ENCODE measurements at places on chromosomes 6 and 20.

DNA sequence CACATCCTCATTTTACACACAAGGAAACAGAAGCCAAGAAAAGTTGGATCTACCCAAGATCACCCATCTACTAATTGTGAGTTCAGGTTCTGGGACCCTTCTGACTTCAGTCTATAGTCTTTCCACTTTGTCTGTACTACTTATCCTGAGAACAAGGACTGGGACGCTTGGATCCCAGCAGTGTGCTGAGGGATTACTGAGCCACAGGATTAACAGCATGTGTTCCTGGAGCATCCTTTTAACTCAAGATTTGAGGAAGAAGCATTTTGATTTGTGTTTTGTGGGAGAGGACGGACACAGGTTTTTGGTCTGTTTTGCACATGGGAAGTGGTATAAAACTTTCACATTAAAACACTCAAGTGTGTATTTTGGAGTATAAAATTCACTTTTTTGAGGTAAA is 4.4 kb downstream of the ENPP4 start:
- DNase-seq, result no peak

DNA sequence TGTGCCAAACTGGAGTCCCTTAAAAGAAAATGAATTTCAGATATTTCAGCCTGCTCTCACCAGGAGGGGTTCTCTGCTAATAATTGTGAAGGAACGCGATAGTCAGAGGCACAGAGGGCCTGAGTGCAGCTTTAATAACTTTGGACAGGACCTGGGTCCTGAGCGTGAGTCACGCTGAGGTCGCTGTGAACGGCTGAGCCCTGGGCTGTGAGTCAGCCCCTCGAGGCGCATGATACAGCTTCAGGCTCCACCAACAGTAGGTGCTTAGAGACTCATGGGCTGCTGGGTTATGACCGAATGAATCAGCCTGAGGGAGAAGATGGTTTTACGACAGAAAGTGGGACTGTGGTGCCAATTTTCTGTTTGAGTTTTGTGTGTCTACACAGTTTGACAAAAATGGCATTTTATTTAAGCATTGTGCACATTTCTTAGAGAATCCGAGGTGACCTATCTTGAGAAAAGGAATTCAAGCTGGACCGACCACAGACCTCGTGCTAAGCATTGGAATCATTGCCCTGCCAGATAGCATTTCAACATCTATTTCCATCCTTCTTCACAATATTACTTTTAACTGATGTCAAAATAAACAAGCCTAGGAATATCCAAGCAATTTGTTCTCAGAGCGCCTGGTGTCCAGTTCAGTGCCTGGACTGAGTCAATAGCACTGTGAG is 183.0 kb downstream of the THBS2 start:
- DNase-seq, result peak; percentile 73

DNA sequence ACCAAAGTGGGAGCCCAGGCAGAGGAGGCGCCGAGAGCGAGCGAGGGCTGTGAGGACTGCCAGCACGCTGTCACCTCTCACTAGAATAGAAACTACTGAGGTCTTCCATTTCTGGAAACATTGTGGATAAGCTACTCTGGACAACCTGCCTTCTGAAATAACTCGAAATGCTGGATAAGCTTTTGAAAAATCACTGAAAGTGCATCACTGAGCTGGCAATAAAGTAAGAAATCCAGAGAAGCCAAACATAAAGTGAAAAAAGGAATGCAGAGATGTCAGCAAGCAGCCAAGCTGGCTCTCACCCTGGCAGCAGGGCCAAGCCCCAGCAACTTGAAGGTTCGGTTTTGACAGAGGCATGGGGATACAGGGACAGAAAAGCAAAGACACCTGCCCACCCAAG is 59.2 kb upstream of the MYLIP start:
- no peak for DNase-seq

DNA sequence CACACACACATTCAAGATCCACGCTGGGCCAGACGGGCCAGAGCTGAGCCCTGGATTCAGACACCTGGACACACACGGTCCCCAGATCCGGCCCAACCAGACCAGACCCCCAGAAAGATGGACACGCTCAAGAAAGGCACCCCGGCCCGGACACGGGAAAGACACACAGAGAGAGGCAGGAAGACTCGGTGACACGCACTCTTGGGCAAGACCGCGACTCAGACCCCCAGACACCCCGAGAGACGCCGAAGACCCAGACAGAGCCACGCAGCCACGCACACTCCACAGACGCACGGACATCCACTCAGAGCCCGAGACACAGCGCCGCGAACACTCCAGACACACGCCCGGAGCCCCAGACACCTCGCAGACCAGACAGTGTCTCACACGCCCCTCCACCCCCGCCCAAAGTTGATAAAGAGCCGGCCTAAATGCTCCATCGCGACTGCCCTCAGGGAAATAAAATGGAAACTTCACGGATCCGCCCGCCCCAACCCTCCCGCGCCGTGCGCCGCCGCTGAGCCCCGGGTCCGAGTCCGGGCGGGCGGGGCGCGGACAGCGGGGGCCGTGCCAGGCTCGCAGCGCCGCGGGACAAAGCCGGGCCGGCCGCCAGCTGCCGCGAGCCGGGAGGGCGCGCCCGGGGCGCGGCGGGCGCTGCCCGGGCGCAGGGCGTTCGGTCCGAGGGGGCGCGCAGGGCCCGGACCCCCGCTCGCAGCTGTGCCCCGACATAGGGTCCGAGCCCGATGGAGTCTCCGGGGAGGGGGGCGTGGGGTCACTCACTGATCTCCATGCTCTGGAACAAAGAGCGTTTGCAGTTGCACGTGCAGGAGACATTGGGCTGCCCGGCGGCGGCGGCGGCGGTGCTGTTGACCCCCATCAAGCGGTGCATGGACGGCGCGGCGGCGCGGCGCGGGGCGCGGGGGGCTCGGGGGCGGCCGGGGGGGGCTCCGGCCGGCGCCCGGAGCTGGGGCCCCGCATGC is 831 bp downstream of the PMEPA1 start:
- DNase-seq, result no peak

DNA sequence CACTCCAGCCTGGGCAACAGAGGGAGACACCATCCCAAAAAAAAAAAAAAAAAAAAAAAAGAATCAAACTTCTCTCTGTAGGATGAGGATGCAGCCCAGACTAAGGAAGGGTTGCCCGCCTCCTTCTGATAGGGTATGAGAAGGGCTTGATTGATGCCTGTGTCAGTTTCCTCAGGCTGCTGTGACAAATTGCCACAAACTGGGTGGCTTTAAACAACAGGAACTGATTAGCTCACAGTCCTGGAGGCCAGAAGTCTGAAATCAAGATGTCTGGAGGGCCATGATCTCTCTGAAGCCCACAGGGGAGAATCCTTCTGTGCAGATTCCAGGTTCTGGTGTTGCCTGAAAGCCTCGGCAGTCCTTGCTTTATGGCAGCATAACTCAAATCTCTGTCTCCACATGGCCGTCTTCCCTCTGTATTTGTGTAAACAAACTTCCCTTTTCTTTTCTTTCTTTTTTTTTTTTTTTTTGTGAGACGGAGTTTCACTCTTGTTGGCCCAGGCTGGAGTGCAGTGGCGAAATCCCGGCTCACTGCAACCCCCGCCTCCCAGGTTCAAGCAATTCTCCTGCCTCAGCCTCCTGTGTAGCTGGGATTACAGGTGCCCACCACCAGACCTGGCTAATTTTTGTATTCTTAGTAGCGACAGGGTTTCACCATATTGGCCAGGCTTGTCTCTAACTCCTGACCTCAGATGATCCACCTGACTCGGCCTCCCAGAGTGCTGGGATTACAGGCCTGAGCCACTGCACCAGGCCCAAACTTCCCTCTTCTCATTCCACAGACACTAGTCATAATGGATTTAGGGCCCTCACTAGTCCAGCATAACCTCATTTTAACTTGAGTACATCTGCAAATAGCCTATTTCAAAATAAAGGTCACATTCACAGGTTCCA is 11.2 kb upstream of the CDK19 start:
- DNase-seq, result no peak

GRCh38 chr6:129778793-129779192 is 68.8 kb upstream of the ARHGAP18 start:
- DNase-seq, result no peak

- no peak for DNase-seq
These were observed 42.3 kb upstream of the TRERF1 start for GRCh38 chr6:42493914-42494539.

GRCh38 chr6:76677017-76677416 is 604.6 kb upstream of the IMPG1 start:
- no peak for DNase-seq

- DNase-seq, result no peak
These were observed 108.2 kb downstream of the PLG start for GRCh38 chr6:160810238-160810637.

DNA sequence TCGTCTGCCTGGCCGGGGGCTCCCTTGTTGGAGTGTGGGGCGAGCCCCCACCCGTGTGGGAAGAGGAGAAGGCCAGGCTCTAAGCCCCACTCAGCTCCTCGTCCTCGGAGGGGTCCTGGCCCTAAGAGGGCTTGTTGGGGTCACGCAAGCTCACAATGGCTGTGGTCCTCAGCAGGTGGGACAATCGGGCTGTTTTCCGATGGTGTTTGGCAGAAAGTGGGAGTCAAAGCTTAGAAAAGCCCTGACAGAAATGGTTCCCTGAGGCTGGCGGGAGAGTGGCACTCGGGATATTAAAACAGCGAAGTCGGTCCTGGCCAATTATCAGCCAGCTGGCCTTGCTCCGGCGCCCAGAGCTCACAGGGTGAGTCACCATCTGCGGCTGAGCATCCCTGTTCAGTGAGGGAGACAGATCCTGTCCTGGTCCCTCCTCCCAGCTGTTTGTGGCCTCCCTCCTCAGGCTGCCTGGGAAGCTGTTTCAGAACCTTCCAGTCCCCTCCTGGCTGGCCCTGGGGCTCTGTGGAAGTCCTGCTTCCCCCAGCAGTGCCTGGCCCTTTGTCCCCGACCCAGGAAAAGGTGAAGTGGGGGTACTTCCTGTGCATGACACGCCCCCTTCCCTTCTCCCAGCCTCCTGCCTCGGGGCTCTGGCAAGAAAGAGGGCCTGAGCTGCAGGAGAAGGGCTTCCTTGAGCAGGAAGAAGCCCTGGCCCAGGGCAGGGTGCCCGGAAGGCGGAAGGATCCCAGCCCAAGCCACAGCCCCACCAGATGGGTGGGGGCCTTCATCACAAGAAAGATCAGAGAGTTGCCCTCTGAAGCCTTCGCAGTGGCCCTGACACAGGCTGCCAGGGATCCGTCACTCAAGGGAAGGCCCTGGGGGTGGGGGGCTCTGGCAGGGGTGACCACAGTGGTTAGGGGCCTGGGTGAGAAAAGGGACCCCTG is 53.6 kb upstream of the BHLHE23 start:
- DNase-seq, result no peak

- no peak for DNase-seq
These were observed 3.3 kb downstream of the SNAI1 start for GRCh38 chr20:49986049-49986448.

- no peak for DNase-seq
These were observed 94.4 kb downstream of the TOX2 start for GRCh38 chr20:44008806-44009678.

DNA sequence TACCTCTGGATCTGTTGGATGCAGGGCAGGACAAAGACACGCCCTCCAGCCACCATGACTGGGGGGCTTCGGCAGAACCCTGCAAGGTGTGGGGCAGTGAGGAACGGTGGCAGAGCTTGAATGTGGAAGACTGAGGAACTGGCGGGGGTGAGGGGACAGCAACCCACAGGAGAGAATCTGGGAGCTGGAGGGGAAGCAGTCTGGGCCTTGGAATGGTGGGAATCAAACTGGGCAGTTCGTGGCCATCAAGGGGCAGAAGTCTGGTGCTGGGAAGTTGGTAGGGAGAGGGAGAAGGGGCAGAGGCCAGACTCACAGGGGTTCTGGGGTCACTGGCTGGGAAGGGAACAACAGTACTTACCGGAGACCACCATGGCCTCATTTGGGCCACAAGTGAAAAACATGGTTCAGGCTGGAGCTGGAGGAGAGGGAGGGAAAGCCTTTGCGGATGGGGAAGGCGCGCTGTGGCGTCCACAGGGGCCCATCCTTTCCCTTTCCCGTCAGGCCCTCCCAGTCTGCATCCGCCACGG is 635 bp downstream of the FLOT1 start:
- DNase-seq, result no peak

DNA sequence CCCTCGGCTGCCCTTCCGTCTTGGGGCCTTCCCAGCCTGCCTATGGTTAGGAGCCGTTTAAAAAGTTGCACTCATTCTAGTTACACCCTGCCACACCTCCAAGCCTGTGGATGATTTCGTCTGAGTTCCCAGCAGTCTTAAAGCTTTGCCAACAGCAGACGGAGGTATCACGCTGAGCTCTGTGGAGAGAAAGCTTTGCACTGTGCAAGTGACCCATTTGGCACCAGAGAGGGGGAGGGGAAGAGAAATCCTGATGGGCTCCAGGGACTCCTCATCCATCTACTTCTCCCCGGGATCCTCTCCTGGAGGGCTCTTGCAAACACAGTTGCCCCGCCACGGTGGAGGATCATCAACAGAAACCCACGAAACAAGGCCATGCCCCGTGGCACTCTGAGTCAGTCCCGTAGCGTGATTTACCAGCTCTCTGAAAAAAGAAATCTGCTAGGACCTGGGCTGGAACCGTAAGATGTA is 98.8 kb upstream of the CITED2 start:
- no peak for DNase-seq

GRCh38 chr6:169083508-169083874 is 170.2 kb downstream of the THBS2 start:
- no peak for DNase-seq

DNA sequence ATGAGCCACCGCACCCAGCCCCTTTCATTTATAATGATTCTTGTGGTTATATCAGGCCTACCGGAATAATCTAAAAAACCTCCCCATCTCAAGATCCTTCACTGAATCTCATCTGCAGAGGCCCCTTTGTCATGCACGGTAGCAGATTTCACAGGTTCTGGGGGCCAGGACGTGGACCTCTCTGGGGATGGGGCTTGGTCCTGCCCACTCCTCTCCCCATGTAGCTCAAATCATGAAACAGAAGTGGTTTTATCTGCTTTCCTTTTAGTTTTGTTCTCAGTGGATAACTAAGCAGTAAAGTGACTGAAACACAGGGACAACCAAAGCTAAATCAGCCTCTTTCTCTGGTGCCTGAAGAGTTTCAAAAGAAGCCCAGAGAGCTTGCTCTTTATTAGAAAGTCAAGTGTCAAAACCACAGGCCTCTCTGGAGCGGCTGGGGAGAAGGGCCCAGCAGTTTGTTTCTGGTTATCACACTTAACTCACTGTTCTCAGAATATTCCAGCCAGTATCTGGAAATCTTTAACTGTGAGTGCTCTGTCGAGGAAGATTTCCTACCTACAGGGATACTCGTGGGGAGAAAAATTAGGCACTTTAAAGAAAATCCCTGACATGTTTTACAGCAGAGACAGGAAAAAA is 60.6 kb upstream of the FAM184A start:
- no peak for DNase-seq

DNA sequence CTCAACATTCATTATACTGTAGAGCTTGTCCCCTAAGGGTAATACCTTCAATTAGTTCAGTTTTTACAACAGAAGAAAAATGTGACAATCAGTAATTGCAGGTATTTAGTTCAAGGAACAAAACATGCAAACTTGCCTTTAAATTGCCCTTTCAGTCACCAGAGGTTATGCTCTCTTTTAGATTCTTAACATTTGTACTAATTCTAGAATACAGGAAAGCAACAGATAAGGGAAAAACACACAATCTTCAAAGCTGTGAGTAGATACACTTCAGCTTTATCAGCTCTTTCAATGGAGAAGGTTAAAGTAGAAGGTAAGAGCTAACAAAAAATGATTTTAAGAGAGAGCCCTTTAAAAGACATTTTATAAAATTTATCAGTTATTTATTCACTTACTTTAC is 173.1 kb downstream of the HS3ST5 start:
- no peak for DNase-seq

- DNase-seq, result peak; percentile 65
These were observed 67.4 kb upstream of the PIM1 start for GRCh38 chr6:37102299-37103168.

GRCh38 chr6:154243793-154244750 is 112.5 kb downstream of the IPCEF1 start:
- DNase-seq, result no peak

GRCh38 chr20:25206548-25206947 is 11.0 kb downstream of the ENTPD6 start:
- DNase-seq, result no peak

Data from GOT3 (cell line).